ENCODE measurements at places on chromosomes 4 and X.
A peak's percentile ranks its signal among the peaks of the same experiment; 100 is the strongest.

DNA sequence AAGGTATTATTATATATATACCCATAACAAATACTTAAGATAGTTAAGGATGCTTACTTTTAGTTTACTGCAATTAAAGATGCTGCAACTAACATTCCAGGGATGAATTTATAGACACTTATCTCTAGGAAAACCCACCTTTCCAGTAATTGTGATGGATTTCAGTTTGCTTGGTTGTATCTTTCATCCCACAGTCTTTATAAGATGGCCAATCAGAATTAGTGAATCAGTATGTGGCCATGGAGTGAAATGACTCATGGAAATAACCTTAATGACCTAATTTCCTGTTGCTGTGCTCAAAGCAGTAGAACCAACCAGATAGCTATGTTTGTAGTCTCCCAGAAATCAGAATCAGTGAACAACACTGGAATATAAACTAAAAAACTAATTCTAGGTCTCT is 26.4 kb downstream of the MOSPD2 start:
- peak; percentile 11 for DNase-seq

- peak; percentile 40 for DNase-seq
Observed at GRCh38 chr4:169971456-169972015, 54.7 kb downstream of the MFAP3L start.

GRCh38 chr4:141348125-141348524 is 127.4 kb downstream of the ZNF330 start:
- DNase-seq = no peak

GRCh38 chr4:4386296-4386735 is 586 bp upstream of the NSG1 start:
- DNase-seq = no peak

GRCh38 chrX:49659771-49660170 is 36.0 kb downstream of the PAGE1 start:
- no peak for DNase-seq

GRCh38 chrX:135087867-135088266 is 32.5 kb downstream of the ETDB start:
- DNase-seq = no peak

GRCh38 chrX:53445977-53446376 is 11.8 kb upstream of the HSD17B10 start:
- DNase-seq = peak; percentile 40

DNA sequence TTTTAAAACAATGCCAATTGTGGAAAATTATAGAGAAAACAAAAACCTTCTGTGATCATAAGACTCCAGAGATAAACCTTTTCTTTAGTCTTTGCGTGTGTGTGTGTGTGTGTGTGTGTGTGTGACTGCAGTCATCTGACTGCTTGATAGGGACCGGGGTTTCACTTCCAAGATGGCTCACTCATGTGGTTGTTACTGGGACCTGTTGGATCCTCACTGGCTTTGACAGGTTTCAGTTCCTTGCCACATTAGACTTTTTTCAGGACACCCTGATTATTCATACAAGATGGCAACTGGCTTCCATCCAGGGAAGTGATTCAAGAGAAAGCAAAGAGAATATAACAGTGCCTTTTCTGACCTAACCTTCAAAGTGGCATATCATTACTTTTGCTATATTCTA is 21.9 kb upstream of the MAD2L1 start:
- DNase-seq = no peak

DNA sequence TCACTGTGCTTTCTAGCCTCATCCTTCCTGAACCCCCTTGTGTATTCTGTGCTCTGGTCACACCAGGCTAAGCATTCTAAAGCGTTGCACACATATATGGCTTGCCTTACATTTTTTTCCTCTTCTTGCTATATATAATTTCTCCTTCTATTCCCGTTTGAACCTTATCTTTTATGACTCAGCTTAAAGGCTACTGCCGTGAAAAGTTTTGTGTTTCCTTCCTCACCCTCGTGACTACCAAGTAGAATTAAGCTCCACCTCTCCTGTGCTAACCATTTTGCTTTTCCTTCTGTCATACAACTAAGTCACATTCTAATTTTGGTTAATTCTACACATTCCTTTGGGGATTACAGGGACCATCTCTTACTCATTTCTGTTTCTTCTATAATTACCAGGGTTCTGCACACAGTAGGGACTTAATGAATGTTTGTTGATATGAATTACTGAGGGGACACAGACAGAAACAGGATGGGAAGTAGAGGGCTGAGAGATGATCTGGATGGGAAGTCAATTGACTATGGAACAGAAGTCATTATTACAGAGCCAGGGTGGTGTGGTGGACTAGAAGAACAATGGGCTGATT is 67.1 kb downstream of the DOCK11 start:
- no peak for DNase-seq

DNA sequence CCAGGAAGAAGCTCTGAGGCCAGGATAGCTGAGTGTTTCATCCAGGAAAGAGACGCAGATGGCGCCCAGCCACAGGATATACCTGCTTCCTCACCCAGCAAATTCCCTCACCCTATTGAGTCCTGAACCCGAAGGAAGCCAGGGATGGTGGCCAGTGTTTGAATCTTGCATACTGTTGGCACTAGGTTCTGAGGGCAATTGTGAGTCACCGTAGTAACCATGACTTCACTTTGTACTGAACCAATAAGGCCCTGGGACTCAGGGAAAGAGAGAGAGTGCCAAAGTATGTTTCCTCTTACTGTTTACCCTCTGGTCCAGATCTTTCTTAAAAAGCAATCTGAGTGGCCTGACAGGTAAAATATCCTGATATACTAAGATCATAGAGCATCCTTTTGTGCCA is 25.6 kb upstream of the SMIM10L2A start:
- no peak for DNase-seq

GRCh38 chr4:98778206-98778605 is 119.8 kb upstream of the TSPAN5 start:
- DNase-seq = peak; percentile 50

Measured in GM03348 (cell line).